ENCODE measurements at places on chromosomes 6 and 20.

DNA sequence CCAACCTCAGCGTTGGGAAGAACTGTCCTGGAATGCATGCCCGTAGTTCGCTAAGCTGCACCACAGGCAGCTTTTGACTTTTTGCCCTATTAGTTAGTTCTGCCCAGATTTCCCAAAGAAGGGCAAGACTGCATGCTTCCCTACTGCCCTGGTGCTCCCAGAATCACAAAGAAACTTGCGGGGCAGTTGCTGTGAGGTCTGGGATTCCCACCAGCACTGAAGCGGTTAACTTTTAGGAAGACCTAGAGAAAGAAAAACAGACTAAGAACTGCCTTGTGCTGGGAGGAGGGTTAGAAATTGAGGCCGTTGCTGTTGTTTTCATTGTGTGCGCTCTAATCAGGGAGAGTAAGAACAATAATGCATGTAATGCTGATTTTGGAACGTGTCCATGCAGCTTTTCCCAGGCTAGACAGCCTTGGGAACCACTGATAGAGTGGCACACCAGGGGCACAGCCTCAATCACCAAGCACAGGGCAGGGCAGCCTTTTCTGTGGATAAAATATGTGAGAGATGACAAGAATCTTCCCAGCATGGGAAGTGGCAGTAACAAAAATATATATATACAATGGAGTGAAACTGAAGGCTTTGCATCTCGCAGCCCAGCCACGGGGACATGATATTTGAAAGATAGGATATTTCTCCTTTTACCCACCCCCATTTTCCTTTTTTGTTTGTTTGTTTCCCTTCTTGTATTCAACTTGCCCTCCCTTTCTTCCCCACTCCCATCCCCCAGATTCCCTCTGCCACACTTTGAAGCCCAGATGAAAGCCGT lies 137.7 kb upstream of the HEY2 start:
- no peak for DNase-seq

GRCh38 chr20:38272961-38273360 lies 12.4 kb upstream of the KIAA1755 start:
- DNase-seq, result no peak

DNA sequence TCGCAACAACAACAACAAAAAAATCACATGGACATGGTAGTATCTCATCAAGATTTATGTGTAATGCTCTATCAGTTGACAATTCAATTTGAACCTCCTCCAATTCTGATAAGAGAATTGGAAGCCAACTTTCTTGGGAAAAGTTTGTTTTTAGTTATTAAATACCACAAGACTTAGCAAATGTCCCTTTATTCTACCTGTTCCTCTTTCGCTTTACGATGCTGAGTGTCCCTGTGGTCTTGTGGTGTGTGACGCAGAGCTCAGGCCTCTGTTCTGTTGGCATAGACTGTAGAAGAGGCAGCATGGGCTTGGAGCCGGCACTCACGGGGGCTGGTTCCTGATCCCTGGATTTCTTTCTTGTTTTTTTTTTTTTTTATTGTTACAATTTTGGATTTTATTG lies 76.7 kb downstream of the PSMB1 start:
- no peak for DNase-seq

DNA sequence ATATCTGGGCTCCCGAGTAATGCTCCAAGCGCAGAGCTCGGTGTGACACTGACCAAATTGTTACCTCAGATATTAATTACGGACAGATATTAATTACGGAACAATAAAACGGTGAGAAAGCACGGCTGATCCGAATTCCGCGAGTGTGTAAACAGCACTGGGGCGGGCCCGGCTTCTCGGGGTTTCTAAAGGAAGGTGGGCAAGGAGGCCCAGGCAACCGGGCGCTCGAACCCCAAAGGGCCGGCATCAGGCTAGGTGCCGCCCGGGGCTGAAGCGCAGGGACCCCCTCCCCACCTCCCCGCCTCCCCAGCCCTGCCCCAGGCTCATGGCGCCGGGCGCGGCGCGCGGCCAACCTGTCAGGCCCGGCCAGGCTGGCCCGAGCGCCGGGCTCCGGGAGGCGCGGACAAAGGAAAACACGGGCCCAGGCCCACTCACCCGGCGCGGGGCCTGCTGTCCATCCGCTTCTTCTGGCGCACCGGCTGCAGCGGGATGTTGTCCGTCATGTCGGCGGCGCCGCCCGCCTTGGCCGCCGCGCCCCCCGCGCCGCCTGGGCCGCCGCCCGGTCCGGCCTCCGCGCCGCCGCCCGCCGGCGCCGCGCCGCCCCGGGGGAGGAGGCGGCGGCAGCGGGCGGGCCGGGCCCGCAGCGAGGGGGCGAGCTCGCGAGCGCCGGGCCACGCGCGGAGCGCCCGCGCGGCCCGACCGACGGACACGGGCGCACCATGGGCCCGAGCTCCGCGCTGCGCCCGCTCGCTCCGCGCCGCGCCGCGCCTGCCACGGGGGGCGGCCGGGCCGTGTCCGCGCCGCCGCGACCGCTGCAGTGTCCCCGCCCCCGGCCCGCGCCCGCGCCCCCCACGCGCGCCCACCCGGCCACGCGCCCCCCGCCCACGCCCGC lies at the start of gene ATP9A:
TSS of gene ATP9A (minus strand) at position 524 of the 892 bp plus-strand sequence. CDS start at position 503, 21 bp downstream.
- DNase-seq, result no peak

GRCh38 chr6:160048471-160048870 lies 73.1 kb upstream of the SLC22A1 start:
- DNase-seq, result no peak

DNA sequence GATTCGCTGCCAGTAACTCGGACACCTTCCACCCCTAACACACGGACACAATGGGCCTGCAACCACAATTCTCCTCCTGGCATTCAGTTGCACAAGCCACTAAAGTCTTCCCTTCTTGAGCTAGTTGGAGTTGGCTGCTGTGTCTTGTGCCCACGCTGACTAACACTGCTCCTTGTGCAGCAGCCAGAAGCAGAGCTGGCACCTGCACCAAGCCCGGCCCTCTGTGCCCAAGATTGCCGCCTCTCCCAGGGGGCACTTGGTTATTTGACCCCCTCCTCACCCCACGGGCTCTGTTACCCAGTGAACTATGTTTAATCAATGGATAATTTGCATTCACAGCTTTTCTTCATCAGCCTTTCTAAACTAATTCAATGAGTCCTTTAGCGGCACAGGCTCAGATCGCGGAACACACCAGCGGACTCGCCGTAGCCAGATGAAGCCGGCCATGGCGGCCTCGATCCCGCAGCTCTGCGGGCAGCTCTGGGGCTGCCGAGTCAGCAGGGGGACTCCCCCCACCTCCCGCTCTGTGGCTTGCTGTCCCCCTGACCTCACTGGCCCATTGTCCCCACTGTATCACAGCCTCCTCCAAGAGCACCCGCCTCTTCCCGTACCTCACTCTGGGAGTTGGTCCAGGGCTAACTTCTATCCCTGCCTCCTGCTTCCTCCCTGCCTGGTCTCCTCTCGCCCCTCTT lies 94.8 kb upstream of the AFDN start:
- no peak for DNase-seq

DNA sequence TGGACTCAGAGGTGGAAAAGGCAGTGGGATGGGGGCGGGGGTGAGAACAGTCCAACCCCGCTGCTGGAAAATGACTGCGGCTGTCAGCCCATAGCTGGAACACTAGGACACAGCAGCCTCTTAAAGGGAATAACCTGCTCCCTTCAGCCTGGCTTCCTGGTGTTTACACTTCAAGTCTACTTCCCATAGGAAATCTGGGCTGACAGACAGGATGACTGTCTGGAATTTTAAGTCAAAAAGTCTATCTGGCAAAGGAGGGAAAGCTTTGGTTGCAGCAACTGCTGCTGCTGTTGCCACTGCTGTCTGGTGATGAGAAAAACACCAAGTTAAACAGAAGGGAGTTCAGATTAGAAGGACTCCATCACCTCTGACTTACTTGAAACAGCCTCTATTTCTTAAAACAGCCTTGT lies 44.9 kb downstream of the TNFRSF21 start:
- DNase-seq, result no peak

DNA sequence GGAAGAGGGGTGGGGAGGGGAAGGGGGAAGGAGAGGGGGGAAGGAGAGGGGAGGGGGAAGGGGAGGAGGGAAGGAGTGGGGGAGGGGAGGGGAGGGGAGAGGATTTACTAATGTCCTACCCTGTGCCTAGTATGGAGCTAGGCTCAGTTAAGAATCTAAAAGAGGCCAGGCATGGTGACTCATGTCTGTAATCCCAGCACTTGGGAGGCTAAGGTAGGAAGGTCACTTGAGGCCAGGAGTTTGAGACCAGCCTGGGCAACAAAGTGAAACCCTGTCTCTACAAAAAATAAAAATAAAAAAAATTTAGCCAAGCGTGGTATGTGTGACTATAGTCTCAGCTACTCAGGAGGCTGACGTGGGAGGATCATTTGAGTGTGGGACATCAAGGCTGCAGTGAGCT lies 13.0 kb downstream of the UBE2J1 start:
- no peak for DNase-seq

Data from D721Med (cell line).